ENCODE measurements at places on chromosomes 11 and 22. TPM values are rescaled to one million over a fixed set of nuclear protein-coding genes. Genes with fewer than 3 reads are reported as not detected.

BCO2 gene
- total RNA-seq, result 1.8 TPM

ISX gene
- not detected for total RNA-seq

BIRC3 gene
- under 0.01 TPM for total RNA-seq

OR5P2 gene
- total RNA-seq, result not detected

OR51B5 gene
- not detected for total RNA-seq

OR5AN1 gene
- not detected for total RNA-seq

ARHGAP42 gene
- 5.5 TPM for total RNA-seq

PTGDR2 gene
- not detected for total RNA-seq

KCNK7 gene
- total RNA-seq, result not detected

FAM83F gene
- total RNA-seq, result not detected

GGTLC3 gene
- not detected for total RNA-seq

KRTAP5-5 gene
- total RNA-seq, result not detected

YAP1 gene
- 87.2 TPM for total RNA-seq

UBASH3B gene
- total RNA-seq, result 6.0 TPM

TRPM5 gene
- not detected for total RNA-seq

RIBC2 gene
- 0.32 TPM for total RNA-seq

SLC22A6 gene
- total RNA-seq, result not detected

TPH1 gene
- under 0.01 TPM for total RNA-seq

CLTCL1 gene
- total RNA-seq, result 20.2 TPM

IL10RA gene
- total RNA-seq, result not detected

KIF18A gene
- 3.4 TPM for total RNA-seq

NXPE2 gene
- not detected for total RNA-seq

CFAP300 gene
- total RNA-seq, result 10.8 TPM

TUBA8 gene
- total RNA-seq, result 0.97 TPM

PRCP gene
- total RNA-seq, result 97.0 TPM

CCDC87 gene
- total RNA-seq, result not detected

PARVB gene
- 77.0 TPM for total RNA-seq

CELSR1 gene
- 2.3 TPM for total RNA-seq

MPZL2 gene
- 0.18 TPM for total RNA-seq

NCR3LG1 gene
- total RNA-seq, result 8.7 TPM

OR4A16 gene
- not detected for total RNA-seq

IGF2 gene
- total RNA-seq, result 28.7 TPM
